Upper lobe of right lung (tissue), 1 donor: ENCODE measurements at places on chromosomes 4 and X.

DNA sequence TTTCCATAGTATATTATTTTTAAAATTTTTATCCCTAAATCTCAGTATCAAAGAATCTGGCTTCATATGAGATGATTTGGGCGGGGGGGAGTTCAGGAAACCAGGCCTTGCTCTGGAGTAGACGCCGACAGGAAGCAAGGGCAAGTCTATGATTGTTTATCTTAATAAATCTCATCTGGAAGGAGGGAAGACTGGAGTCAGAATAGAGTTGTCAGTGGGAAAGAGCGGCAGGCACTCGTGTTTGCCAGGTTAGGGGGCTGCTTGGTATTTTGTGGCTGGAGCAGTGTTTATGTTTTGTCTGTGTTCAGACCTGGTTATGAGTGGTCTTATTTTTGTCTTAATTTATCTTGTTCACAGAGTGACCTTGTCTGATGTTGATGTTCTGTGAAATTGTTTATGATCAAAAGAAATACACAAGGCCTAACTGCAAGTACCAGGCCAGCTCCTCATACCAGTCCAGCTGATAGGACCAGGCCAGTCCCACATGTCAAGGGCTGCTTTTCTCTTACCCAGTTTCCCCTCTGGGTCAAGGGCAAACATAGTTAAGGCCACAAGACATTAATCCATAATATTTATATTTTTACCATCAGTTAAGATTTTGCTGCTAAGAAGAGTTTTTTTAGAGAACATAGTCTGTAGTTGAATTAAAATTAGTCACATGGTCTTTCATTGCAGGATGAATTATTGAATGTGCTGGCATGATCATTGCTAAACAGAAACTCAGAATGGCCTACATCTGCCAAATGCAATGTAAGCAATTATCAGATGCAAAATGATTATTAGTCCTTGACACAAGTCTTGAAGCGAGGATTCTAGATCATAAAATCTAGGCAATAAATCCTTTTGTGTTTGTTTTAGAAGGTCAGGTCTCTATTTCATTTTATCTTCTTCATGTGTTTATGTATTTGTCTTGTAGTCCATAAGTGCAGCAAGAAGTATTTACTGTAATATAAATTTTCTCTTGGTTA, 176.5 kb downstream of the GASK1B start:
- no peak for DNase-seq

DNA sequence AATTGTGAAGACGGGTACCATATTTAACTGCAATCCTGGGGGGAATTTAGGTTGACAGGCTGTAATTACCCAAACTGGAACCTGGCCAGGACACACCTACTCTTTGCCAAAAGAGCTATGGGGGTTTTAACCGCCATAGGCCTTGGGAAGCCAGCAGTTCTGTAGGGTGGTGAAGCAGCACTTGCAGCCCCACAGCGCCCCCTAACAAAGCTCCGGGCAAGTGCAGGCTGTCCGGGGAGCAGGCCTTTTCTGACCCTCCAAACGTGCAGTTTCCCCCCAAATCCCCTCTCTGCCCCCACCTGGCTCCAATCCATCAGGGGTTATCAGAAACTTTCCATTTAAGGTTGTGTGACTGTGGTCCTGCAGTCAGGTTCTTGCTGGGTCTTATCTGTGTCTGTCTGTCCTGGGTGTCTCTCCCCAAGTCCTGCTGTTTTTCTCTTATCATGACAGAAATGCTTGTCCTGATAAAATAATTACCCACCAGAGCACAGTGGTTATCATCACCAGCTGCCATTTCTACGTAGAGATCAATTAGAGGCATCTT, 350.9 kb downstream of the MID1IP1 start:
- DNase-seq: peak; percentile 73

GRCh38 chr4:89311433-89311832, 3.8 kb upstream of the GPRIN3 start:
- no peak for DNase-seq

- no peak for DNase-seq
Observed at GRCh38 chrX:37652589-37653231, 32.9 kb upstream of the XK start.

DNA sequence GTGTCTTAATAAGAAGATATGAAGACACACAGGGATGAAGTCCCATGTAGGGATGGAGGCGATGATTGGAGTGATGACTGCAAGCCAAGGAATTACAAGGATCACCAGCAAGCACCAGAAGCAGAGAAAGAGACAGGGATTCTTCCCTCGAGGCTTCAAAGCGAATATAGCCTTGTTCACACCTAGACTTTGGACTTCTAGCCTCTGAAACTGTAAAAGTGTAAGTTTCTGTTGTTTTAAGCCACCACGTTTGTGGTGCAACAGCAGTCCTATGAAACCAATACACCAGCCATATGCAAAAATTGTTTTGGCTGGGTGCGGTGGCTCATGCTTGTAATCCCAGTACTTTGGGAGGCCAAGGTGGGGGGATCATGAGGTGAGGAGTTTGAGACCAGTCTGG, 9.8 kb upstream of the PDS5A start:
- DNase-seq: no peak

DNA sequence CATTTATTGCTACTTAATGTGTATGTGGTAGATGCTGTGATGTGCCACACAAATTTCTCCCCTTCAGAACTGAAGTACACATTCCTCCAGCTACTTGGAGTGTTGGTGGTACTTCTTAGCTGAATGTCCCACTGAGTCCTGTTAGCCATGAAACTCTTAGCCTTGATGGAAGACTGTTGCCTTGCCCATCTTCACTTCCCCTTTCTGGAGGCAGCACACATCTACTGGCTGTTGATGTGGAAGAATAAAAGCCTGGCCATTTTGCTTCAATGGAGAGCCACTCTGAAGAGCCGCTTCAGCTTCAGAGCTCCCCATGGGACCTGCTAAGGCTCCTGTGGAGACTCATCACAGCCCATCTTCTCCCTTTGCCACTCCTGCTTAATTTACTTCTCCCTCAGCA, 157.7 kb upstream of the PITX2 start:
- DNase-seq: no peak

GRCh38 chr4:119035951-119036737, 99.5 kb upstream of the MYOZ2 start:
- DNase-seq: no peak

GRCh38 chr4:36574816-36575215, 293.4 kb downstream of the DTHD1 start:
- DNase-seq: no peak

DNA sequence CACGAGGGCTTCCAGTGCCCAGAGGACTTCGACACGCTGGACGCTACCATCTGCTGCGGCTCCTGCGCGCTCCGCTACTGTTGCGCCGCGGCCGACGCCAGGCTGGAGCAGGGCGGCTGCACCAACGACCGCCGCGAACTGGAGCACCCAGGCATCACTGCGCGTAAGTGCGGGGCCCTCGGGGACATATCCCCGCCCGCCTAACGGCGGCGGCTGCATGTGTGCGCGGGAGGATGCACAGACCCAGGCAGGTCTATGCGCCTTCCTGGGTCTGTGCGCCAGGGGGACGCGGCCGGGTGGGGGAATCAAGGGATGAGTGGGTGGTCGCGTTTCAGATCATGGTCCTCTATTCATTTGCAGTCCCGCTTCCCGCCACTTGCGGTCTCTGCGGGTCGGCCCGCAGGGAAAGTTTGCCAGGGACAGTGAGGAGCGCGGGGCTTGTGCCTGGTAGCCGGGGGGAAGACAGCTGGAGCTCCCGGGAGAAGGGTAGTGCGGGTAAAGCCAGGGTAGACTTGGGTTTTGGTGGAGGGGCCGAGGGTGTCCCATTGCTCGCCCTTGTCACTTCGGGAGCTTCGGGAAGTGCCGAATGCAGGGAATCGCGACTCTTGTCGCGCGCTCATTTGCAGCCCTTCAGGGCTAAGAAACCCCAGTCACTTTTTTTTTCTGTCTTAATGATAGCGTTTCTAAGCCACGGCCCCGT, 1.0 kb downstream of the SHISA3 start:
- no peak for DNase-seq

- no peak for DNase-seq
Observed at GRCh38 chr4:23881674-23882337, 8.0 kb downstream of the PPARGC1A start.

DNA sequence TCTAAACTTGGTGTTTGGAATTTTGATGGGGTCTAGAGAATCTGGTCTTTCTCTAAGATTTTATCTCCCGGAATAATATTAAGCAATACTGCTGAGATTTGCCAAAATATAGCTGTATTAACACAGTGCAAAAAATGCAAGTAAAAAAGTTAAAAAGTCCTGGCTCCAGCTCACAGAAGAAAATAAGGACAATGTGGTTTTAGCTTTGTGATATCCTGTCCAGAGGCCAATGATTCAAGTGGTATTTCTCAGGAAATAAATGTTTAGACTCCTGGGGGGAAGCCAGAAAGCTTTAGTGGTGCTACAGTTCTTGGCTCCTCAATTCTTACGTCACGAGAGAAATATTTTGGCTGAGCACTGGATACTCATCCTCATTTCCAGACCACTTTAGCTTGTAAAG, 40.9 kb upstream of the IL13RA2 start:
- no peak for DNase-seq

- no peak for DNase-seq
Observed at GRCh38 chr4:62482355-62482754, 1282.2 kb downstream of the ADGRL3 start.

DNA sequence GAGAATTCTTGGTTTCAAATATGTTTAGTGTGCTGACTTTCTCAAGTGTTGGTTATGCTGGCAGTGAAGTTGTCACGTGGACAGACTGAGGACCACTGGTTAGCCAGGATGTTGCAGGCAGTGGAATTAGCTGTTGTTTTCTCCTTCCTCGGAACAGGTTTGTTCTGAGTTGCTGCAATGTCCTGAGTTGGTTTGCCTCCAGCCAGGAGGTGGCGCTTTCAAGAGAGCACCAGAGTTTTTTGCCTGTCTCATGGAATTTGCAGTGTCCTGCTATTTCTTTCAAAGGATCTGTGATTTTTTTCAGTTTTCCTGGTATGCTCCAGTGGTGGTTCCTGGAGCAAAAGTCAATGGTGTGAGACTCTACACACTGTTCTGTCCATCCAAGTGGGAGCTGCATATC, 158.1 kb upstream of the CXorf66 start:
- no peak for DNase-seq

GRCh38 chr4:176363072-176363471, 43.3 kb downstream of the SPCS3 start:
- no peak for DNase-seq

GRCh38 chrX:132843363-132843762, 115.1 kb downstream of the HS6ST2 start:
- no peak for DNase-seq
